ENCODE measurements at places on chromosomes 16 and 17. TPM values are rescaled to one million over a fixed set of nuclear protein-coding genes. Genes with fewer than 3 reads are reported as not detected.
A peak's percentile ranks its signal among the peaks of the same experiment; 100 is the strongest.

LCMT1 gene
- 32.2 TPM for total RNA-seq

DNA sequence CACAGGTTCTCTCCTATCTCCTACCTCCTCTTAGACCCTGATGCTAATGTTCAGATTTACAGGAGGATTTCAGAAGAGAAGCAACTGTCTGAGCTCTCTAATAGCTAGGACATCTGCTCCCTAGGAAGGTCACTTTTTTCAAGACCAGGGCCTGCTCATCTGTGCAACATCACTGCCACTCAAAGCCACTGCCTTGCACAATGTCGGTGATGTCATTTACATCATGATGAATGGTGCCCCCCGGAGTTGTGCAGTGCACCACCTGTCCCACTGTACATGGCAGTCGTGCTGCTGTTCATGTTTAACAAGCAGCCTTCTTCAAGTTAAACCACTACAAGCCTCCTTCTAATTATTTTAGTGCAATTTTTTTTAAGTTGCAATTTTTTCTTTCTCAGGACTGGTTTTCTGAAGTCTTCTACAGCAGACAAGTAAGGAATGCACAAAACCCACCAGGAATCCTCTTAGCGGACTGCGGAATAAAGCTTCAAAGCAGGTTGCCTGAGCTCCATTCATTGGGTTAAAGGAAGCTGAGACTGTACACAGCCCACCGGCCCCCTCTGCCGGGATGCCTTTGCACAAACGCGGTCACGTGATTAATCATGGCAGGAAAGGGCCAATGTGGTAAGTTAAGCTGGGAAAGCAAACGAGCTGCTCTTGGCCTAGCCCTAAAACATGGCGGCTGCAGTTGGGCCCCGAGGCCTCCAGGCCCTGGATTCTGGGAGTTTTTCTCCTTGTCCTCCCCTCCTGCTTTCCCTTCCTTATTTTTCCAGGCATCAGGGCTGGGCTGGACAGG, 74.1 kb downstream of the MYH11 start:
- no peak for DNase-seq

SLC13A5 gene
- total RNA-seq, result not detected

TBC1D3C gene
- total RNA-seq, result 4.6 TPM

CACNG5 gene
- total RNA-seq, result not detected

DNA sequence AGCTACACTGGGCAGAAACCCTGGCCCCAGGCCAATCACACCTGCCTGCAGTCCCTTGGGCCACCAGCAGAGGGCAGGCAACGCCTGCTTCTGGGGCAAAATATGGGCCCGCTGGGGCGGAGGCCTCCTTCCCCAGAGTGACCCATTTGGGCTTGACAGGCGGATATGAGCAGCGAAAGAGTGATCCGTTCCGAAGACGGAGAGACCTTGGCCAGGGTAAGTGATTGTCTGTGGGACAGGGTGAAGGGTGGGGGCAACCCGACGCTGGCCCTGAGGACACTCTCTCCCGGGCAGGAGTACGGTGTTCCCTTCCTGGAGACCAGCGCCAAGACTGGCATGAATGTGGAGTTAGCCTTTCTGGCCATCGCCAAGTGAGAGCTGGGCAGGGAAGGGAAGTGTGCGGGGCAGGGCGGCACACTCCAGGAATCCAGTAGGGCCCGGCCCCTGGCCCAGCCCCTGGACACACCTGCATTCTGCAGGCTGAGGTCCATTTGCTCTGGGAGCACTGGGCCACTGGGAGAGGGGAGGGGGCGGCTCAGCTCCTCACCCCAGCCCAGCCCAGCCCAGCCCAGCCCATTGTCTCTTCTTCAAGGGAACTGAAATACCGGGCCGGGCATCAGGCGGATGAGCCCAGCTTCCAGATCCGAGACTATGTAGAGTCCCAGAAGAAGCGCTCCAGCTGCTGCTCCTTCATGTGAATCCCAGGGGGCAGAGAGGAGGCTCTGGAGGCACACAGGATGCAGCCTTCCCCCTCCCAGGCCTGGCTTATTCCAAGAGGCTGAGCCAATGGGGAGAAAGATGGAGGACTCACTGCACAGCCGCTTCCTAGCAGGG, 3.5 kb upstream of the NHERF1 start:
- DNase-seq, result peak; percentile 86

CHST6 gene
- 0.05 TPM for total RNA-seq

DNA sequence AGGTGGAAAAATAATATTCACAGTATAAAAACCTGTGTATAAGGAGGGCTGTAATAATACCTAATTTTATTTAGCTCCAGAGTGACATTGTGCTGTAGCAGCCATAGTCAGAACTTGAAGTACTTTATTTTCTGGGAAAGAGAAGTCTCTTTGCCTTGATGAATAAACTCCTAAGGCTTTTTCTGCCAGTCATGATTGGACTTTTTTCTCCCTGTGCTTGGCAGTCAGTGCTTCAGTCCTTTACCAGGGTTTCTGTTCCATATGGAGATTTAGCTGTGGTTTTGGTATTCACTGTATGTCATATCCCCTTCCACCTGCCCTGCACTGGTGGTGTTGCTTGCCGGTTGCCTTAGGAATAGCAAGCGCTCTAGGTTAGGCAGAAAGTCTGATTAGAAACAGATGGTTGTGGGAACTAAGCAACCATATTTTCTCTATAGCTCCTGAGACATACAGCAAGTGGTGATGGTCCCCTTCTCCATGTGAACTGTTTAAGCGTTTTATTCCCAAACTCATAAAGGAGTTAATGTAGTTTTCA, 24.7 kb downstream of the DDX42 start:
- no peak for DNase-seq

GRCh38 chr16:30444231-30445148, 1.2 kb downstream of the SEPHS2 start:
- DNase-seq, result no peak

RAI1 gene
- total RNA-seq, result 31.2 TPM

GGNBP2 gene
- 103 TPM for total RNA-seq

- DNase-seq, result no peak
Observed at GRCh38 chr17:76834870-76835269, 33.3 kb upstream of the MGAT5B start.

DNA sequence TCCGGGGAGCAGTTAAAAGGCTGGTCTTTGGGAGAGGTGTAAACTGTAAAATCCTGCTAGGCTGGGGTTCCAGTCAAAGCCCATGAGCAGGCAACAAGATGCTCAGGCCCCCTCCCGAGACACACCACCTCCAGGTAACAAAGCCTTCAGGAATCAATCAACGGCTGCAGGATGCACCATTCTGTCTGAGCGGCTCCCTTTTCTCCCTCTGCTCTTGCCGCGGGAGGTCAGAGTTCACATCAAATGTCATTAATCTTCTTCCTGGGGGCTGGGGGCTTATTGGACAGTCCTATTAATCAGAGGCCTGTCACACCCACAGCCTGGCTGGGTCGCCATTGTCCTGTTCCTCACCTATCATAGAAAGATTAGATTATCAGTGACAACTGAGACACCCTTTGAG, 11.9 kb upstream of the CCDC182 start:
- no peak for DNase-seq

DNA sequence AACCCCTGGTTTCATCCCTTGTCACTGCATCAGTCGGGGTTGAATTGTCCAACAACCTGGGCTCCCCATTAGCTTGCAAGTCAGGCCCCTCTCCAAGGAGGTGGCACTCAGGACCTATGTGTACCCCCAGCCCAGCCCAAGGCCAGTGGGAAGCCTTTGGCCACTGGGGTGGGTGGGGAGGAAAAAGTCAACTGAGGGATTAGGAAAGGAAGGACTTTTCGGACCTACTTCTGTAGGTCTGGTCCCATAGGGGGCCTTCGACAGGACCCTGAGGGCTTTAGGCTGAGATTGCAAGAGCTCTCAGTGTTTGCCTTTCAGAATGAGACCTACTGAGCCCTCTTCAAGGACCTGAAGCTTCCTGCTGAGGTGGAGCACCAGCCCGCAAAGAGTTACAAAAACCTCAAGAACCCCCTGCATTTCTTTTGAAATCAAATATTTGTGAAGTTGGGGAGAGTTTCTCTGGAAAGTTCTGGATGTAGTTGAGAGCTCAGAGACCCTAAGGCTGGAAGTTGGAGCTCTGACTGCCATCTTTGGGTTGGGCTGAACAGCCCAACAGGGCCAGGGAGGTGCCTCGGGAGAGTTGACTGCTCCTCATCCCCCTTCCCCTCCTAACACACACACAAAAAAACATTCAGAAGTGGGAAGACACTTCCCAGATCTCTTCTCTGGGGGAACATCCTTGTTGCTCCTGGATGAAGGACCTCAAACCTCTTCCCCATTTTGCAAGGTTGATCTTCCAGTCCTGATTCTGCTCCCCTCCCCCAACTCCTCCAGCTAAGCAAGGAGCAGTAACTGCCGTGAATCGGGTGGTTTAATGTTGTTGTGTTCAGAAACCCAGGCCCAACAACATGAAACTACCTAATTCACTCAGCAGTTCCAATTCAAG, 5.8 kb upstream of the HOXB9 start:
- peak; percentile 4 for DNase-seq

DNA sequence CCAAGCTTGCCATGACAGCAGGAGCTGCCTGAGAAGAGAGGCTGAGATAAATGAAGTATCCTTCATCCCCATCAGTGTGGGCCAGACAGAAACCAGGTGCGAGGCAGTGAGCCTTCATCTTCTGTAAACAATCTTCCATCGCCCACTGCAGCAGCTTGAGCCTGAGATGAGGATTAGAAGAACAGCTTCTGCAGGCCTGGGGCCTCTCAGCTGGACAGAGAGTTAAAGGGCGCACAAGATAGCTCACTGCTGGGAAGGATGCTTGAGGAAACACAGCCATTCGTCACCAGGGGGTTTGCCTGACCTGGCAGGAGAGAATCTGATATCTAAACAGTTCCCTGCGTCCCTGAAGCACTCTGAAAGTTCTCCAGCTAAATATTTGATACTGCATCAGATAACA, 27.1 kb downstream of the HOXB1 start:
- no peak for DNase-seq

SERPINF2 gene
- 0.82 TPM for total RNA-seq

GRCh38 chr17:20141198-20141972, 132.2 kb downstream of the SPECC1 start:
- DNase-seq, result no peak

DNA sequence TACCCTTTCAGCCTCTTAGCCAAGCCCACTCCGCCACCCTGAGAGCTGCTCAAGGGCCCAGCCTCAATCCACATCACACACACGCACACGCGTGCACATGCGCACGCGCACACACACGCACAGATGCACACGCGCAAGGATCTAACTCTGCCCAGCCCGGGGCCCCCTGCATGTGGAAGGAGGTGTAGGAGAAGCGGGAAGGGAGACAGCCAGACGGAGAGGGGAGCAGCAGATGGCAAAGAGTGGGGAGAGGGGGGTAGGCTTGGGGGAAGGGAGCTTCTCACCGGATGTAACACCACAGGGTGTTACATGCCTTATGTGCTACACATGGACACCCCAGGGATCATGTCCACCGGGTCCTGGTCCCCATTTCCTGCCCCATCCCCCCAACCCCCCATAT, 15.3 kb downstream of the DLG4 start:
- no peak for DNase-seq

DNA sequence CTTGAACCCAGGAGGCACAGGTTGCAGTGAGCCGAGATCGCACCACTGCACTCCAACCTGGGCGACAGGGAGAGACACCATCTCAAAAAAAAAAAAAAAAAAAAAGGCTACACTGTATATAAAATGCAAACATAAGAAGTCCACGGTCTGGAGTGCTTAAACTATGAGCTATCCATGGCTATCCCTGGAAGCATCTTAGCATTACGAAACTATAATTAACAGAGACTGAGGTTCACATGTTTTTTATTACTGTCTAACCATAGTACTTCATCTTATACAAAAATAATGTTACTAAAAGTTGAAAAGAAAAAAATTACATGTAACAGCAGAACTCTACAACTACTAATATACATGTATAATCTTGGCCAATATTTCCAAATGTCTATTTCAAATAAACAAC, 32.8 kb downstream of the HELZ start:
- DNase-seq, result no peak

DNA sequence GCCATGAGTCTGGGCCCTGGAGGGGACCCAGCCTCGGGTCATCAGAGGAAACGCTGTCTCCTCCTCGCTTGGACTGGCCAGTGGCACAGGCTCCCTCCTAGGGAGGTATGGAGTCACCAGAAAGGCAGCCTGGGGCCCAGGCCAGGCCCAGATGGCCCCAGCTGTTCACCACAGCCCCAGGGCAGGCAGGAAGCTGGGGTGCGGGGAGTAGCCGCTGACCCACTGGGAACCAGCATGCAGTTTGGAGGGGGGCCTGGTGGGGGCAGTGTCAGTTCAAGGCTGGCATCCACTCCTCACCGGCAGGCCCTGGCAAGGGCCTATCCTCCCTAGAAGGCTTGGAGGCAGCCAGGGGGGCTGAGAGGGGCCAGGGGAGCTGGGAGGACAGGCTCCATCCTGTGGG, 48.8 kb downstream of the SDK2 start:
- peak; percentile 35 for DNase-seq

Data from activated B cell treated with CpG ODN at 0.5 μM for 24 hours (primary cell).